ENCODE measurements at places on chromosomes 2 and 18.

DNA sequence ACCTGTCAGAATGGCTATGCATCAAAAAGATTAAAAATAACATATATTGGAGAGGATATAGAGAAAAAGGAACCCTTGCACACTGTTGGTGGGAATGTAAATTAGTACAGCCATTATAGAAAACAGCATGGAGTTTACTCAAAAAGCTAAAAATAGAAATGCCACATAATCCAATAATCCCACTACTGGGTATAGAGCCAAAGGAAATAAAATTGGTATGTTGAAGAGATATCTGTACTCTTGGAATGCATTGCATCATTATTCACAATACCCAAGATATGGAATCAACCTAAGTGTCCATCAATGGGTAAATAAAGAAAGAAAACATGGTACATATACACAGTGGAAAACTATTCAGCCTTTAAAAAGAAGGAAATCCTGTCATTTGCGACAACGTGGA lies 77.2 kb downstream of the C1D start:
- DNase-seq: no peak

GRCh38 chr18:2348003-2348402 lies 223.3 kb downstream of the METTL4 start:
- DNase-seq: no peak

DNA sequence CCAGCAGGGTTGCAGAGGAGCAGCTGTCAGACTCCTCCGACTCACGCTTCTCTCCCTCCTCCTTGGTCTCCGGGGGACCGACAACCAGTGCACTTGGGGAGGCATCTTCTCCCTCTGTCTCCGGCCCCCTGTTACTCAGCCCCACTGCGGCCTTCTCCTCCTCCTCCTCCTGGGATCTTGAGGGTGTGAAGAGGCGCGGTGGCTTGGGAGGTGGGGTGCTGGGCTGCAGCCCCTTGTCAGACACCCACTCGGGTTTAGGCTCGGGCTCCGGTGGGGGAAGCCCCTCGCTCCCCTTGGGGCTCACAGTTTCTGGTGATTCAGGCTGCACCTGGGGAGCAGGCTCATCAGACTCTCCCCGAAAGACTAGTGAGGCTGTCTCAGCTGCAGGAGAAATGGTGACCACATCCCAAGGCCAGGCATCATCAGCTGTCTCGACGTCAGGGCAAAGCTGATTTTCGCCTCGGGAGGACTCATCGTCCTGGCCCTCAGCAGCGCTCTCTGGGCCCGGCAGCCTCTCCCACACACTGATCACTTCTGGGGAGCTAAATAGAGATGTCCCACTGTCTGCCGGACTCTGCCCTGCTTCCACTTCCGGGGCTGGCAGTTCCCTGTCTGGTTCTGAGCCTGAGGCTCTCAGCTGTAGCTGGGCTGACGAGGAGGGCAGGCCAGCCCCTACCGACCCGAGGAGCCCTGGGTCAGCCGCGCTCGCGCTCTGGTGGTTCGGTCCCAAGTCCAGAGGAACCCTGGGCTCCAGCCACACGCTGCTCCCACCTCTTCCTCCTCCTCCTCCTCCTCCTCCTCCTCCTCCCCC lies 9.0 kb upstream of the SFXN5 start:
- DNase-seq: no peak

DNA sequence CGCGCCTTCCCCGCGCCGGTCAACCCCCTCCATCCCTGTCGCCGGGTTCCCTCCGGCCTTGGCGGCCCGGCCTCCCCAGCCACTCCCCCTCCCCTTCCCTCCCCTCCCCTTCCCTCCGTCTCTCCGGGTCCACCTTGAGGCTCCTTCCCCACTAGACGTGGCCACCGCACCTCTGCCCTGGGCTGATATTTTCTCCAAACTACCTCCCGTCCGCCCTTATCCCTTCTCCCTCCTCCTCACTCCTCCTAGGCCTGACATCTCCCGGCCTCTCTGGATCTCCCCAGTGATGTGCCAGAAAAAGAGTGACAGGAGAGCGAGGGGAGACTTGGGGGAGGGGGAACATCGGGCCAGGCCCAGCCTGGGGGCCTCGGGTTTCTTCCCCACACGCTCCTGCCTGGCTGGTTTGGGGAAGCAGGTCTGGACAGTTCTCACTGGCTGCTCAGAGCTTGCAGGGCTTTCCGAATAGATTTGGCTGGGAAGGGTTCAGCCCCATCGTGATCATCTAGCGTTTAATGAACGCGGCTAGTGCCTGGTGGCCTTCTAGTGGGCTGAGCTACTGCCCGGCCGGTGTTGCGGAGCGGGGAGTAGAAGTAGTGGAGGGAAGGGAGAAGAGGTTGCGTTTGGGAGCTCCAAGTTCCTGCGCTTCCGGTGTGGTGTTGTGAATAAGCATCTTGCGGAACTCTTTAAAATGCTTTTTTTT lies 641 bp downstream of the MAPRE3 start:
- DNase-seq: peak; percentile 62

DNA sequence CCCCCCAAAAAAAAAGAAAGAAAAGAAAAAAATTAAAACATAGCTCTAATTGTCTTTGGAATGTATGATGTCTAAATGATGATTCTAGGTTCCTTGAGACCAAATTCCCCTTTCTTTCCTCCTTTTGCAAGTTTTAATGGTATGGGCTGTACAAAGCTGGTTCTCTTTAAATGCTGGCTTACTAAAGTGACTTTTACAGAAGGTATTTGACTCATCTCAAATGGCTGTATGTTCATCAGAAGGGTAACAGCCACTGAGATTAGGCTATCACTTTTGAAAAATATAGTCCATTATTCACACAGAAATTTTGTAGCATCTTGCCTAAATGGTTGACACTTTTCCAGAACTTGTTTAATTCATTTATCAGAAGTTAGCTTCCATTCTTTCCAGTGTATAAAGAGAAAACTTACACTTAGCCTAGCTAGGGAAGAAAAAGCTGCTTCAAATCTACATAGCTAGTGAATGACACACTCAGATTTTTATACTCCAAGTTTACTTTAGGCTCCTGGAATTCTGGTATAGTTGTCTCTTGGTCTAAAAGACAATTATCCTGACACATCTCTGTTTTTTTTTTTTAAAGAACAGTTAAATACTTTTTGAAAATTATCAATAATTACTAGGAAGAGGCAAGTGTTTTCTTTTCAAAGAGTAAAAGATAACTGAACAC lies 622.6 kb downstream of the LRP1B start:
- DNase-seq: no peak

DNA sequence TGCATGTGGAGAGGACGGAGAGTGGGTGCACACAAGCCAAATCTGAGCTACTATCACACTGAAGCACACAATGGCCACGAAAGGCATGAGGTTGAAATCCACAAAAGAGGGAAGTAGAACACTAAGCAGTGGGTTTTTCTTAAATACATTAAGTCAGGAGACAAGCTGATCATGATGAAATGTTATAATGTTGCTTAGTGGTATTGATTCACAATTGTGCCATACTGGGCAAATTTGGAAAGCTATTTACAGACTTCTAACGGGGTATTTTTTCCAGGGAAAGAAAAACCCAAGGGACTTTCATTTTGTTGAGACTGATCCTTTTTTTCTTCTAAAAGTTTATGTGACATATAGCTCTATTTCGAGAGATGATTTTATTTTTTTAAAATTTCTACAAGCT lies 100.8 kb upstream of the CNGA3 start:
- no peak for DNase-seq

GRCh38 chr2:65373365-65373918 lies 59.0 kb downstream of the SPRED2 start:
- DNase-seq: no peak

- DNase-seq: no peak
Measured at GRCh38 chr2:128279786-128280157, 38.9 kb downstream of the HS6ST1 start.

- peak; percentile 51 for DNase-seq
Measured at GRCh38 chr2:156333951-156334495, 1.5 kb upstream of the NR4A2 start.
